ENCODE measurements at places on chromosomes 5 and 9. TPM values are rescaled to one million over a fixed set of nuclear protein-coding genes. Genes with fewer than 3 reads are reported as not detected.

AK8 gene
- total RNA-seq = 0.52 TPM

SPRY4 gene
- 113 TPM for total RNA-seq

KCNIP1 gene
- total RNA-seq = 0.52 TPM

EXD3 gene
- total RNA-seq = 7.2 TPM

NDUFS6 gene
- 72.7 TPM for total RNA-seq

DNA sequence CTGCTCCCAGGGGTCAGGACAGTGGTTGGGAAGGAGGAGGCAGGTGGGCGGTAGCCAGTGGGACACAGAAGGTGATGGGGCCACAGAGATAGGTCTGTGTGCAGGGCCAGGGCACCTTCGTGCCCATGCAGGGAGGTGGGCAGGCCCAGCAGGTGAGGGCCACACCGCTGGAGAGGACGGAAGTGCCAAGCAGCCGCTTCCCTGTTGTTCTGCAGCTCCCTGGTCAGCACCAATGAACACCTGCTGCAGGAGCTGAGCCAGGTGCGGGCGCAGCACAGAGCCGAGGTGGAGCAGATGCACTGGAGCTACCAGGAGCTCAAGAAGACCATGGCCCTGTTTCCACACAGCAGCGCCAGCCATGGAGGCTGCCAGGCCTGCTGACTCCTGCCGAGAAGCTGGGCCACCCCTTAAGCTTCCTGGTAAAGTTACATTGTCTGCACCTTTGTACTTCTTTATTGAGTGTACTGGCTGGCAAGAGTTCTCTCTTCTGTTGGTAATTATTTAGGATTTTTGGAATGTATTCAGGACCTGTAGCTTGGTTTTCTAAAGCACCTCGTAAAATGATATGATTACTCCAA, 40.3 kb downstream of the TPPP start:
- no peak overlapping the region for H3K4me3 ChIP-seq
- H3K27ac ChIP-seq = no peak overlapping the region
- DNase-seq = peak; percentile 35

- no peak overlapping the region for H3K4me3 ChIP-seq
- peaks cover 52% of the 10 kb centered on the region for H3K4me1 ChIP-seq
- no peak for DNase-seq
- H3K27ac ChIP-seq = 0 out of 2 replicates have a peak overlapping the region, but pooled peaks have one; percentile 32
- no peaks in the 10 kb centered on the region for H3K36me3 ChIP-seq
- H3K27me3 ChIP-seq = no peaks in the 10 kb centered on the region
Observed at GRCh38 chr5:139660923-139661814, 13.0 kb downstream of the CXXC5 start.

DNA sequence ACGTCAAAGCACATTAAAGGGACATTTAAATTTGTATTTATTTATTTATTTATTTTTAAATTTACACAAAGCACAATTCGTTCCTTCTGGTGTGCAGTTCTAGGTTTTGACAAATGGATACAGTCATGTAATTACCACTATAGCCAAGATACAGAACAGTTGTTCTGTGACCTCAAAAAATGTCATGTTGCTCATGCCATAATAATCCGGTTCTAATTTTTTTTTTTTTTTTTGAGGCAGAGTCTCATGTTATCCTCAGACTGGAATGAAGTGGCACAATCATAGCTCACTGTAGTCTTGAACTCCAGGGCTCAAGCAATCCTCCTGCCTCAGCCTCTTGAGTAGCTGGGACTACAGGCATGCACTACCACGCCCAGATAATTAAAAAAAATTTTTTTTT, 7.8 kb downstream of the IGFBPL1 start:
- no peak for DNase-seq
- H3K4me3 ChIP-seq = no peak overlapping the region
- no peak overlapping the region for H3K27ac ChIP-seq
- H3K27me3 ChIP-seq = no peaks in the 10 kb centered on the region

DNA sequence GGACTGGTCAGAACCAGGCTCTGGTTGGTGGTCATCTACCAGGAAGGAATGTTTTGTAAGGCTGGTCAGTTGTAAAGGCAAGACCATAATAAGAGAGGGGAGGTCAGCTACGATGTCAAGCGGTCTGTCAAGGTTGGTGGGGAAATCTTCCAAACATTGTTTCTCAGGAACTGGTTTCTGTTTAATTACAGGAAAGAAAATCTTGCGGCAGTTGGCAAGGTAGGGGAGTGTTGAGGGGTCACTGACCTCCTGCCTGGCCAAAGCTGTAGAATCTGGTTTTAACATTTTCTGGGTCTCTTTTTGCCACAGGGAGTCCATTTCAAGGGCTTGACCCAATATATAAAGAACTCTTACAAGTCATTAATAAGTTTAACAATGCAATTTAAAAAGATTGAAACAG, 39.0 kb upstream of the BARX1 start:
- no peak overlapping the region for H3K27ac ChIP-seq
- no peaks in the 10 kb centered on the region for H3K4me1 ChIP-seq
- no peaks in the 10 kb centered on the region for H3K36me3 ChIP-seq

DNA sequence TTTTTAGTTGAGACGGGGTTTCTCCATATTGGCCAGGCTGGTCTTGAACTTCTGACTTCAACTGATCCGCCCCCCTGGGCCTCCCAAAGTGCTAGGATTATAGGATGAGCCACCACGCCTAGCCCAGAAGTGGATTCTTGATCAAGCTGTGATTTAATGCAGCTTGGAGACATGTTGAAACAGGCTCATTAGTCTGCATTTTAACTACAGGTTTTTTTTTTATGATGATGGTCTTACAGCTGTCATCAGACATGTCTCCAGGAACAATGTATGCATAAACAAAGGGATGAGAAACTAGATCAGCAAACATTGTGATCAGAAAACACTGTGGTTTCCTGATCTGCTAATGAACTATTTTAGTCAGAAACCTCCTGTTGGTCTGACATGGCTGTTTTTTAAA, 30.0 kb upstream of the PLPP1 start:
- no peak for DNase-seq
- H3K27ac ChIP-seq = no peak overlapping the region
- H3K27me3 ChIP-seq = no peaks in the 10 kb centered on the region
- no peaks in the 10 kb centered on the region for H3K36me3 ChIP-seq
- no peak overlapping the region for H3K4me3 ChIP-seq
- peaks cover 12% of the 10 kb centered on the region for H3K4me1 ChIP-seq

DNA sequence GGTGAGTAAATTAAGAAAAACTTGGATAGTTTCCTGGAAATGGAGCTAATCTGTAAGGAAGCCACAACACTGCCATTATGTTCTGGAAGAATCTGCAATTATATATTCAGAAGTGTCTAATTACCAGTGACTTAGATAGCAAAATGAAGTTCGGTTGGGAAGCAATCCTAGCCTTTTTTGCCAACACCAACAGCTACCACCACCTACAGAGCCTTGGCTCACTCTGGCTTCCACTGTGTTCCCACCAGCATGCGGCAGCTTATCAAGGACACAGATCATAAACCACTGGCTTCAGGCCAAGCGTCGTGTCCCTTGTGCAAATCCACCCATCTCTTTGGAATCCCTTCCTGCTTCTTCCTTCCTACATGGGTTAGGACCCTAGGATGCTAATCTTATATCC, 118.0 kb upstream of the PCA3 start:
- peaks cover 14% of the 10 kb centered on the region for H3K4me1 ChIP-seq
- H3K27ac ChIP-seq = no peak overlapping the region
- H3K36me3 ChIP-seq = no peaks in the 10 kb centered on the region
- DNase-seq = no peak
- no peak overlapping the region for H3K4me3 ChIP-seq
- H3K27me3 ChIP-seq = no peaks in the 10 kb centered on the region

DNA sequence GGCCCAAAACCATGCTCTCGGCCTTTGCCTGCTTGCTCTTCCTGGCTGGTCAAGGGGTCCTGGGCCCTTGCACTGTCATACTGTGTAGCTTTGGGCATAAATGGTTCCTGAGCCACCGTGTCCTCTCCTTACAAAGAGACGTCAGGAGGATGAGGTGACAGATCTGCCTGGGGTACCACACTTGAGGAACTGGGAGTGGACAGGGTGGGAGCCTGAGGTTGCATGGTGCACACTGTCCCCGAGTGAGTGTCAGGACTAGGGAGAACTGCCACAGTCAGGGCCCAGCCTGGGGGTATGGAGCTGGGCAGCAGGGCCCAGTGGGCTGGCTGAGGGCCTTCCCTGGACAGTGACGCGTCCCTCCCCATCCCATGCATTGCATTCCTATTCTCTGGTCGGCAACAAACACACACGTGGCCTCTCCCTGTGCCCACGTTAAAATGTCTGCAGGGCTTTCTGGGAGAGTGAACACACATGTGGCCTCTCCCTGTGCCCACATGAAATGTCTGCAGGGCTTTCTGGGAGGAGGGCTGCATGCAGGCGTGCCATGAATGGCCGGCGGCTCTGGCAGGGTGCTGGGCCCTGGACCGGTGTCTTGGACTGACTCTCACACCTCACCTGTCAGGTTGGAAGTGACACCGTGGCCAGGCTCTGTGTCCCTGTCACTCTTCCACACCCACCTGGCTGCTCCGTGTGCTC, 122.1 kb upstream of the COL5A1 start:
- H3K4me3 ChIP-seq = no peak overlapping the region
- no peak overlapping the region for H3K27ac ChIP-seq
- no peak for DNase-seq

GRCh38 chr5:93022796-93023447, 558.1 kb downstream of the NR2F1-AS1 start:
- peaks cover 1% of the 10 kb centered on the region for H3K27me3 ChIP-seq
- no peak for DNase-seq
- H3K4me1 ChIP-seq = no peaks in the 10 kb centered on the region
- H3K27ac ChIP-seq = no peak overlapping the region
- H3K4me3 ChIP-seq = no peak overlapping the region

- peaks cover 37% of the 10 kb centered on the region for H3K4me1 ChIP-seq
- no peak overlapping the region for H3K4me3 ChIP-seq
- H3K36me3 ChIP-seq = no peaks in the 10 kb centered on the region
- no peaks in the 10 kb centered on the region for H3K27me3 ChIP-seq
- no peak overlapping the region for H3K27ac ChIP-seq
Observed at GRCh38 chr9:130188860-130189481, 16.8 kb downstream of the NCS1 start.

DNA sequence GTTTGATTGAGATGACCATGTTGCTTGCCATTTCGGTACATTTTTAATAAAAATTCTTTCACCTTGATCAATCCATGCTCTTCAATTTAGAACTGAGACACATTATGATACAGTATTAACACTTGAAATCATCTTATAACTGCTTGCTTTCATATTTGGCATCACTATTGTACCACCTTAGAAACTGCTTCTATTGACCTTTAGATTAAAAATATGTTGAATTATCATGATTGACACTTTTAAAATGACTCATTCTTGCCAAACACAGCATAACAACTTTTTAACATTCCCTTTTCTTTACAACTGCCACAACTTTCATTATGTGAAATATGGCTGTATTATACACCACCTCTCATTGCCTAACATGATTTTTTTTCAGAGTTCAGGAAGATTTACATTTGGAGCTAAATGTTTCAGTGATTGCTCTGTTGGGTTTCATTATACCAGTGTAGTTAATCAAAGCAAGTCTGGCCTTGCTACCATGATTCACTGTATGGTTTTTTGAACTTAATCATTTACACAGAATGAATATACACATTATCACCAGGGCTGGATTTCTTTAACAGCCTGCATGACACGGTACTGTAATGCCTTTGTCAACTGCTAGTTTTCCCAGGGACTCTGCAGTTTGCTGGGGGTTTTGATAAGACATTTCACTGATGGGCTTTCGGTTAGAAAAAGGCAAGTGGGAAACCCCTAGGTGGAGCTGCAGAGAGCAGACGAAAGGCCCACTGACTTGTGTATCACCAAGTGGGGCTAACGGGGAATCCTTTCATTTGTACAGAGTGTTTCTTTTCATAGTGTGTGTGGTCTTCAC, 93.6 kb upstream of the TLE4 start:
- no peak for DNase-seq
- H3K36me3 ChIP-seq = no peaks in the 10 kb centered on the region
- H3K4me3 ChIP-seq = no peak overlapping the region
- H3K27me3 ChIP-seq = no peaks in the 10 kb centered on the region
- H3K4me1 ChIP-seq = no peaks in the 10 kb centered on the region

DNA sequence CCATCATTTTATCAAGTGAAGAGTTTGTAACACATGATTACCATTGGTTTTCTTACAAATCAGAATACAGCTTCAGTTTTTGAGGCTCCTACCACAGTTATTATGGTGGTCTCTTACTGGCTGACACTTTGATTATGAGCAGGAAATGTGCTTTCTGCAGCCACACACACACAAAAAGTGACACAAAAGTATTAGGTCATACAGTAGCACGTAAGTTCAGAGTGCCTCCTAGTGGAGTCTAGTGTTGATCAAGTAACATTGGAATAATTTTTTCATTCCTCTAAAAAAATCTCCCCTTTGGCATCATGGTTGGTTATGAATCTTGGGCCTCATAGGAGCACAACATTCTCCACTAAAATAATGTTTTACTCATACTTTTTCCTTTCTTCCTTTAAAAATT, 37.6 kb downstream of the PAM start:
- H3K27ac ChIP-seq = no peak overlapping the region
- H3K4me1 ChIP-seq = peaks cover 4% of the 10 kb centered on the region
- H3K4me3 ChIP-seq = no peak overlapping the region
- no peaks in the 10 kb centered on the region for H3K36me3 ChIP-seq
- no peak for DNase-seq

DNA sequence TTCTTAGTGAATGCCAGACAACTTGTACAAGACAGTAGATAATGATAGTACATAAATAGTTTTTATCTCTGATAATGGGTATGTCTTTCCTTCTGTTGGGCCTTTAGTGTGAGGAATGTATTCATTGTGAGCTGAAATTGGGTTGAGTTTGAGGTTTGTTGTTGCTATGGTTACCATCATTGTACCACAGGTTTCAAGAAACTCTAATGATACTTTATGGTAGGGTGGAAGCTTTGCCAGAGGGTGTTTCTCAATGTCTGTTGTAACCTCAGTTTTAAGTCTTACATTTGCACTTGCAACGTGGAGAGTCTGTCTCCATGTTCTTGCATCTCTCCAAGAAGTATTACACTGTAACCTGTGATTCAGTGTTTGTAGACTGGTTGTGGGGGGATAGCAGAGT, 1550.1 kb downstream of the MAT2B start:
- no peak overlapping the region for H3K4me3 ChIP-seq
- no peak for DNase-seq
- no peak overlapping the region for H3K27ac ChIP-seq

DNA sequence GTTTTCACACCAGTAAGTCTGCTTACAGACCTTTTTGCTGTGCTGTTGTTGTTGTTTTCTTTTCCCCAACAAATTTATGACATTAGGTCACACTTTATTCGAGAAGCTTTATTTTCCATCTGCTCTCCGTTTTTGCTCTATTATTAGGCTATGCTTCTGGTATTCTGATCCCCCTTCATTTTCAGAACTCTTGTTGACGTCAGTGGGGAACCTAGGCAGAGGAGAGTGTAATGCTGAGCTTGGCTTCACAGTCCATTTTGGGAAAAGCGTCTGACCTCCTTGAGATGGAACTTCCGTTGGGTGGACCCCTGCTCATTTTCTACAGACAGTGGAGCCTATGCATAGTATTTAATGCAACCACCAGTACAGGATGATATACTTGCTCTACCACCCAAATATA, 387.9 kb upstream of the MEF2C start:
- H3K36me3 ChIP-seq = no peaks in the 10 kb centered on the region
- no peak overlapping the region for H3K4me3 ChIP-seq
- DNase-seq = no peak
- no peak overlapping the region for H3K27ac ChIP-seq

Data from H1 (cell line).